ENCODE measurements at places on chromosomes 7 and 10.

DNA sequence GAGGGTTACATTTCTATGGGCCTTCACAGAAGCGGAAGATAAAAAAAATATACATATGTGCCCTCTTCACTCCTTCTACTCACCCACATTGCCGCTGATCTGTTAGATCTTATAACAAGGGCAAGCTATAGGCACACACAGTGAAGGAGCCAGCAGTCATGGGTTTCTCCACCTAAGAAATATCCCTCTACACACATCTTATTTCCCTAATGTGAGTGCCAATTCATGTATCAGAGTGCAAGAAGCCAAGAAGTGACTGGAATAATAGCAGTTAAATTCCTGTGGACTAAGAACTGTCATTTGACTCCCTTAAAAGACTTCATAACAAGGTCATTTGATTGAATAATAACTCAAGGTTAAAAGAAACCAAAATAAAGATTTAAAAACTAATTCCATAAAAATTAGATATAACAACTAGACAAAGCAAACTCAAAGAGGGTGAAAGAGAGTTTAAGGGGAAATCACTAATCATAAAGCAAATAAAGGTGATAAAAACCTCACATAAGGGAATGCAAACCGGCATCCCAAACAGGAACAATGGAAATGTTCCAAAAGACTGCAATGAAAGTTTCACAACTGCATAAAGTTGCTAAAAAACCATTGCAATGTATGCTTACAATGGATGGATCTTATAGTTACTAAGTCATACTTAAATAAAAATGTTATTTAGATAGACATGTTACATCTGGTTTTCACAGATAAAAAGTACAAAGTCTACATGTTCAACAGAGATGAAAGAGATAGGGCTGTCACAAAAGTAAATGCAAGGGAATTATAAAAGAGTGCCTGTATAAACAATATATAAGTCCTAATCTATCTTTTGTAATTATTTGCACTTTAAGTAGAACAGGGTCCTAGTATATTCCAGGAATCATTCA is 42.8 kb downstream of the ARHGAP21 start:
- DNase-seq, result peak; percentile 65

DNA sequence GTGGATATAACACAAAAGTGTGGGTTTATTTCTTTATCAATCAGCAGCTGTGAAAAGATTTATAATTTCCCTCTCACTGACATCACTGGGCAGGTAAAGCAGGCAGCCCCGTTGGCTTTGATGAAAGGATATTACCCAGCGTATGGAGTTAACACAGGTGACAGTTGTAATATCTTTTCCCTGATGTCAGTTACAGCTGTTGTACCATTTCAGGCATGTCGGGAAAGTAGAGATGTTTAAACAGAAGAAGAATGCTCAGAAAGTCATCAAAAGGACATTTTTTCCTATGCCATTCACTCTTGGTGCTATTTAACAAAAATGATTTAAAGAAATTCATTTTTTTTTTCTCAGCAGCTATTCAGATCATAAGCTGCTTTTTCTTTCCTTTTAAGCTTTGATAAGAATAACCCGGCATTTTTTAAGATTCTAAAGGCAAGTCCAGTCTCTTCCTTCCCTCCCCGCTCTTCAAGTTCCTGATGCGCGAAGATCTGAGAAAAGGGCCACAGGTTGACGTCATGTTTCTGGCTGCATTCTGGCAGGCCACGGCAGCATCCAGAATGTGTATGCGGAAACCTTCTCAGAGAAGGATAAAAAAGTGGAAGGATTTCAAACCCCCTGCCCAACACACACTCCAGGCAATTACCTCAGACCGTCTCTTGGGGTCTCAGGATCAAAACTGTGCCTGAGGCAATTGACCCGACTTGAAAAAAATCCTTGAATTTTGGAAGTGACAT is 32.5 kb upstream of the ADAM12 start:
- no peak for DNase-seq

GRCh38 chr7:139889186-139889871 is 60.3 kb downstream of the TBXAS1 start:
- DNase-seq, result no peak

DNA sequence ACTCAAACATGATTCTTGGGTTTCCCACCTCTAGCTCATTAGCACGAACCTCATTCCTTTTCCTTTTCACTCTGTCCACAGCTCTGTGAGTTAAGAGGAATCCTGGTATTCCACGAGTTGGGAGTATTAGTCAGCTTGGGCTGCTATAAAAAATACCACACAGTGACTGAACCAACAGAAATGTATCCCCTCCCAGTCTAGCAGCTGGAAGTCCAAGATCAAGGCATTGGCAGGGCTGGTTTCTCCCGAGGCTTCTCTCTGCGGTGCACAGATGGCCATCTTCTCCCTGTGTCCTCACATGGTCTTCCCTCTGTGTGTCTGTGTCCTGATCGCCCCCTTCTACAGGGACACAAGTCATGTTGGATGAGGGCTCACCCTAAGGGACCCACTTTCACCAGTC is 261.6 kb downstream of the TNS3 start:
- DNase-seq, result no peak

GRCh38 chr7:1918063-1918645 is 248.1 kb downstream of the ELFN1 start:
- DNase-seq, result no peak

GRCh38 chr7:78792006-78792405 is 661.5 kb downstream of the MAGI2 start:
- DNase-seq, result no peak

GRCh38 chr10:86753051-86753450 is 3.4 kb upstream of the BMPR1A start:
- no peak for DNase-seq

- DNase-seq, result no peak
Observed at GRCh38 chr10:22875581-22875980, 52.3 kb upstream of the ARMC3 start.

DNA sequence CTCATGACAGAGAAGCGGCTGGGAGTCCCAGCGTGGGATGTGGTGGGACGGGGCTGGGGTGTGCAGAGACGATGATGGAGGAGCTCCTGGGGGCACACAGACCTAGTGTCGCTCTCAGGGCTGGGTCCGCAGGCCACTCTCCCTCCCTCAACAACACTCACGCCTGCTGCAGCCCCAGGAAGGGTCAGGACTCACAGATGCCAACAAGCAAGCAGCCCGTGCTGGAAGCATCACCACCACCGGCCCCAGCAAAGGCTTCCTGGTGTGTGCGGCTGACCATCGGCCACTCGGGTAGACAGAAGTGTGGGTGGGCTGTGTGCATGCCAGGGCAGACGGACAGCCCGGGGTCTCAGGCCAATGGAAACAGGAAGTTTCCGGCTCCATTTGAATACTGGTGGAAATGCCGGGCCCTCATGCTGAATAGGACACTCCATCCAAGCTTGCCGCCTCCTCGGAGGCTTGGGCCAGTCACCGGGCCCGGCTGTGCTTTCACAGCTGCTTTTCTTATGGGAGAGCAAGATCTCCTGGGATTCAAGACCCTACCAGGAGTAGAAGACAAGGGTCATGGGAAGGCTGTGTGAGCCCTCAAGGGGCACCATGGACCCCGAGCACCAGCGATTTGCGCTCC is 178.1 kb downstream of the ELFN1 start:
- DNase-seq, result peak; percentile 20

- DNase-seq, result peak; percentile 33
Observed at GRCh38 chr7:116873619-116874018, 11.2 kb downstream of the CAPZA2 start.

- no peak for DNase-seq
Observed at GRCh38 chr10:97179731-97180362, 5.9 kb downstream of the SLIT1 start.

GRCh38 chr7:16438988-16439387 is 17.6 kb upstream of the CRPPA start:
- DNase-seq, result no peak

DNA sequence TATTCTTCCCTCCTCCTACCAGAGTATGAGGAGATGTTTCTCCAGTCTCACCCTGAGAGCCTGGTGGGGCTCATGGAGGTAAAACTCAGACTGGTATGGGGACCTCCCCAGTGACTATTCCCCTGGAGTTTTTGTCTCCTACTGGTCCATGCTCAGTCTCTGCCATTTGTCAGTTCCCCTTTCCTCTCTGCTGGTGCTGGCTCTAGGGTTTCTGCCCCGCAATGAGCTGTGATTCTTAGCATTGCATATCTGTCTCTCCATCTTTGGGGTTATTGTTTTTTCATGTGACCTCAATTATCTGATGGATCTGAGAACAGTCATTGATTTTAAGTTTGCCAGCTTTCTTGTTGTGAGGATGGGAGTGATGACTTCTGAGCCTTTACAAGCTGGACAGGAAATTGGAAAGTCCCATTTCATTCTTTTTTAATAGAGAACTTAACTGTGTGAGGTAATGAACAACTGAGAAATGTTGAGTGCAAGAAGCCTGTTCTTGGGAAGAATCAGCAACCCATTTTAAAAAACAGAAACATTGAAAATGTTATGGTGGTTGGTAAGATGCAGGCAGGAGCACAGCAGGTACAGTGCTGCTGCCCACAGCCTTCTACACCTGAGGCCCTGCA is 26.9 kb downstream of the NACAD start:
- DNase-seq, result no peak

DNA sequence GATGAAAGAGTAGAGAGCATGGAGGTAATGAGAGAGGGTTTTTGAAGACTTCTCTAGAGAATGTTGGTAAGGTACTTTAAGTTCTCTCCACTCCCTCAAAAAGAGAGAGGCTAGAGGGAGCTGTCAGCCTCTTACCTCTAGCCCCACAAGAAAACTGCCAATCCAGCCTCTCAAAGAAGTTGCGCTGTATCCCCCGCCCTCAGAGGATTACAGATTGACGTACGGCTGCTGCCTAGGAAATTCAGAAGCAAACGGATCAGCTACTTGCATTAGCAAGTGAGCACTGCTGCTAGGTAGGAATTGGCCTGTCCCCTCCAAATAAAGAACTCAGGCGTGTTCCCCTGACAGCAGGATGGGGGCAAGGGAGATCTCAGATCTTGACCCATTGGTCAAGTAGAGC is 34.2 kb downstream of the TYW1B start:
- DNase-seq, result no peak

- DNase-seq, result no peak
Observed at GRCh38 chr7:113199841-113200240, 81.5 kb upstream of the SMIM30 start.

GRCh38 chr7:138030679-138031351 is 28.9 kb upstream of the CREB3L2 start:
- no peak for DNase-seq

- DNase-seq, result no peak
Observed at GRCh38 chr10:78298835-78299234, 265.2 kb downstream of the RPS24 start.

GRCh38 chr10:63515002-63515763 is 6.0 kb upstream of the REEP3 start:
- peak; percentile 49 for DNase-seq

DNA sequence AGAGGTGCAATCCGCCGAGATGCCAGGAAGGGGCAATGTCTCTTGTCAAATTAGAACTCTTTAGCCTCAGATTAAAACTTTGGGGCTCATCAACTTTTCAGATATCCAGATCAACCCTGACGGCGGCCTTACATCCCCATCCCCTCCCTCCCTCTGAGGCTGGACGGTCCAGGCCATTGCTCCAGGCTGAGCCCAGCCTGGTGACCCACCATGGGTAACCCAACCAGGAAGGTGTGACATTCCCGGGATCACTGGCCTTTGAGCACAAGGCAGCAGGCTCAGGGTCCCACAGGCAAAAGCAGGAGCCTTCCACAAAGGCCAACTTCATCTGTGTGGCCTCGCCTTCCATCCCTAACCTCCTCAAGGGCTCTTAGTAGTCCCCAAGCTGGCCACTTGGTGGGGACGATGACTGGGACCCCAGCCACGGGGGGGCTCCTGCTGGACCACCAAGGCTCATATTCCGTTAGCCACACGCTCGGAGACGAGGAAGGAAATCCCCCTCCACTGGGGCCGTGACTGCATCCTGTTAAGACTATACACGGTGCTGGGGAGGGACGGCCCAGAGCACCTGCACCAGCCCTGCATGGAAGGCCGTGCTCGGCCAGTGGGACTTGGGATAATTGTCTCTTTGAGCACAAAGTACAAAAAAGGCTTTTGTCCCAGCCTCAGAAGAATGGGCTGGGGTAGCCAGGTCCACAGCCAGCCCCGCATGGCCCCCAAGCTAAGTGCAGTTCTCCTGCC is 62.8 kb downstream of the ZRANB1 start:
- DNase-seq, result no peak

GRCh38 chr7:79610748-79611304 is 157.4 kb upstream of the MAGI2 start:
- DNase-seq, result no peak

- peak; percentile 61 for DNase-seq
Observed at GRCh38 chr10:30114881-30115625, 55.7 kb upstream of the JCAD start.

DNA sequence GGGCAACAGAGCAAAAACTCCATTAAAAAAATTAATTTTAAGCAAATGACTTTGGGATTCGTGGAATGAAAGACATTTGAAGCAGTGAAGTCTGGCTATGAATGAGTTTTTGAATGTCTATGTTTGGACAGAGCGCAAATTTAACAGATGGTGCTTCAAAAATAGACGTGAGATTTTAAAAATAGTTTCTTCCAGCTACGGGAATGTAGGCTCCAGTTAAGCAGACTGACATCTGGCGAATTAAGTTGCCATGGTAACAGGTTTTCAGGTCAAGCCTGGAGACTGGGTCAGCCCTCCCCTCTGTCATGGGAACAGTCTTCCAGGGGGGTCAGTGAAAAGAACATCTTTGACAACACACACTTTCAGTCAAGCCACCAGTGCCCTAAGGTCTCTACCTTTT is 62.0 kb downstream of the MYOF start:
- DNase-seq, result no peak

- DNase-seq, result no peak
Observed at GRCh38 chr10:48744587-48744986, 59.9 kb downstream of the WDFY4 start.

- no peak for DNase-seq
Observed at GRCh38 chr10:15120523-15120922, 23.4 kb downstream of the RPP38 start.

DNA sequence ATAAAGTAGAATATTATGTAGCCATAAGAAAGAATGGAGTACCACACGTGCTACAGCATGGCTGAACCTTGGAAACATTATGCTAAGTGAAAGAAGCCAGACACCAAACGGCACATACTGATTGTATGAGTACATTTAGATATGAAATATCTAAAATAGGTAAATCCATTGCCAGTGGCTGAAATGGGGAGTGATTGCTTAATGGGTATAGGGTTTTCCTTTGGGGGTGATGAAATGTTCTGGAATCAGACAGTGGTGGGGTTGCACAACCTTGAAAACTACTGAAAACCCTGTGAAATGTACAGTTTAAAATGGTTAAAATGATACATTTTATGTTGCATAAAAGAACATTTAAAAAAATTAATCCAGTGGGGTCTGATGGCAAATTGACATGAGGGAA is 667.9 kb downstream of the AUTS2 start:
- no peak for DNase-seq

- DNase-seq, result no peak
Observed at GRCh38 chr10:10044922-10045764, 972.5 kb upstream of the CELF2 start.

- no peak for DNase-seq
Observed at GRCh38 chr10:95525033-95525418, 36.1 kb downstream of the SORBS1 start.

GRCh38 chr10:103804871-103805270 is 50.5 kb downstream of the SH3PXD2A start:
- DNase-seq, result no peak
